ENCODE measurements at places on chromosomes 1 and 21.

- DNase-seq: no peak
Observed at GRCh38 chr1:179164494-179164893, 65.0 kb downstream of the ABL2 start.

- no peak for DNase-seq
Observed at GRCh38 chr1:233334092-233334491, 6.6 kb downstream of the MAP3K21 start.

DNA sequence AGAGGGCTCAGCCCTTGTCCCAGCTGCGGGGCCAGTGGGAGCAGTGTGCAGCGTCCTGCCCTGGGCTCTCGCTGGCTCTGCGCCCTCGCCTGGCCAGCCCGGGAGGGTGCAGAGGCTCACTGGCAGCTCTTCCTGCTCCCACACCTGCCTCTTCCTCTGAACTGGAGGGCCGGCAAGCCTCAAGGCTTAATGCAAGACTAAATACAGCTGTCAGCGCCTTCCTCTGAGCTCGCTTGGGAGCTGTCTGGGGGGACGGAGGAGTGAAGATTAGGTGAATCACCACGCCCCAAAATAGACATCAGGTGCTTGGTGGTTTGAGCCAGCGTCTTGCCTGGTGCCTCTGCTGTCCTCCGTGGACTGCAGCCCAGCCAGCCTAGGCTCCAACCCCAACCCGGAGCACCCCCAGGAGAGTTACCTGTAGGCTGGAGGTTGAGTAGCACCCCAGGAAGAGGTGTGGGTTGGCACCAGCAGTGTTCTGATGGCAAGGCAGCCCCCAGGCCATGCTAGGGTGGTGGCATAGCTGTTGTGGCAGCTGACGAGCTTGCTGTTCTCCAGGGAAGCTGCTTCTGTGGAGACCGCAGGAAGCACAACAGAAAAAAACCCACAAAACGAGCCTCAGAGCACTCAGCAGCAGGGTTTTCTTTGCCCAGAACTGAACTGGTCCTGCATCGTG, 36.9 kb downstream of the UMODL1 start:
- no peak for DNase-seq

- DNase-seq: no peak
Observed at GRCh38 chr1:203265541-203265940, 36.1 kb upstream of the CHIT1 start.

- DNase-seq: no peak
Observed at GRCh38 chr1:58082596-58082995, 463.9 kb downstream of the OMA1 start.

- DNase-seq: no peak
Observed at GRCh38 chr1:220884981-220885918, 6.0 kb downstream of the HLX start.

GRCh38 chr1:228314658-228315483, 91.8 kb downstream of the TRIM11 start:
- no peak for DNase-seq

DNA sequence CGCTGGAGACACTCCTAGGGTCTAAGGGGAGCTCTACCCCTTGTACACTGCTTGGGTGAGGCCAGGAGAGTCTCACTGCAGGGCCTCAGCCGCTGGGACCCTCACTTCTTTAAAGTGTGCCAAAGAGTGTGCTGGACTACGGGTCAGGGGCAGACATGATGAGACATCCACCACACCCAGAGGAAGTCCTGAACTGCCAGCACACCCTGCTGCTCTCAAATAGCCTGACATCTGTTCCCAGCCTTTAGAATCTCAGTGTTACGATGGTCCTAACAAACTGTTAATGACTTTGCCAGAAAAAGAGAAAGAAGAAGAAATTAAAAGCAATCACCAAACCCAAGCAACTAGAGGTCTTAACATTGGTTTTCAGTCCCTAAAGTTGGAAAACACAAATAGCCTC, 49.0 kb downstream of the MRPL37 start:
- DNase-seq: no peak

DNA sequence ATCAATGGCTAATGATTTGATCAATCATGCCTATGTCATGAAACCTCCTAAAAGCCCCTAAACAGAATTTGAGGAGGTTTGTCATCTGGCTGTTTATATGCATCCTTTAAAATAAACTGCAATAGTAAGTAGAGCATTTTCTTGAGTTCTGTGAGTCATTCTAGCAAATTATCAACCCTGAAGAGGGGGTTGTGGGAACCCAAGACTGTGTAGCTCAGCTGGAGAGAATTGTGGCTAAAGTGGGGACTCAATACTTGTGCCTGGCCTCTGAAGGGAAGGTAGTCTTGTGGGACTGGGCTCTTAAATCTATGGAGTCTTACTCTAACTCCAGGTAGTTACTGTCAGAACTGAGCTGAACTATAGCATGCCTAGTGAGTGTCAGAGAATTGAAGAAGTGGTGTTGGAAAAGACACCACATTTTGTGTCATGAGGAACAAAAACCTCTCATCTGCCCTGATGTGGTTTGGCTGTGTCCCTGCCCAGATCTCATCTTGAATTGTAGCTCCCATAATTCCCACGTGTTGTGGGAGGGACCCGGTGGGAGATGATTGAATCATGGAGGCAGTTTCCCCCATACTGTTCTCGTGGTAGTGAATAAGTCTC, 402.4 kb downstream of the USH2A start:
- no peak for DNase-seq

DNA sequence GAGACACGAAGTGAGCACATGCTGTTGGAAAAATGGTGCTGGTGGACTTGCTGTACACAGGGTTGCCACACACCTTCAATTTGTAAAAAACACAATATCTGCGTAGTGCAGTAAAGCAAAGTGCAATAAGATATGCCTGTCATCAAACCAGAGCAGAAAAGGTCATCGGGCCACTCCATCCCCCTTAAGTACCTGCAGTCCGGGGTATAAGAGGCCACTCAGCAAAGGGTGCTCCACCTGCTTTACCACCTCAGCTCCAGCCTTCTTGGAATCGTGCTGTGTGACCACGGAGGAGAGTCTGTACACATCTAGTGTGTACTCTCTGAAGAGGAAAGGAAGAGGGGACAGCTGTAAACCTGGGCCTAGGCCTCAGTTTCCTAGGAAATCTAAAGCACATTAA, 10.9 kb downstream of the YARS1 start:
- no peak for DNase-seq

DNA sequence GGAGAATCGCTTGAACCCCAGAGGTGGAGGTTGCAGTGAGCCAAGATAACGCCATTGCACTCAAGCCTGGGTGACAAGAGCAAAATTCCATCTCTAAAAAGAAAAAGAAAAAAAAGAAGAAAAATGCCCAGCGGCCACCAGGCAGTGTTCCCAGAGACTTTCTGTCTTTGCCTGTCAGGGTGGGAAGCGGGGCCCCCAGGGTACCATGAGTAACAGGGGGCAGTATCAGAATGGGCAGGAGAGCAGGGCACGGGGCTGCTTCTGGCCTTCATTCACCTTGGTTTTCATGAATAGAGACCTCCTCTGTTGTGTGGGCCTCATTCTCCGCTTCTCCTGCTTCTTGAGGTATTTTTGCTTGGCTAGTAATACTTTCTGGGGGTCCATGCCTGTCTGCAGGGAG, 20.4 kb downstream of the SLC26A9 start:
- DNase-seq: no peak

Data from GOT3 (cell line).